ENCODE measurements at places on chromosomes 12 and 14. TPM values are rescaled to one million over a fixed set of nuclear protein-coding genes. Genes with fewer than 3 reads are reported as not detected.

Gene SPTLC2
- total RNA-seq, result 7.1 TPM

Gene DNAAF2
- total RNA-seq, result 6.8 TPM

Gene CMA1
- total RNA-seq, result not detected

Gene SERPINA5
- 35.6 TPM for total RNA-seq

Gene AMN
- 4.3 TPM for total RNA-seq

Gene ZNF664
- total RNA-seq, result 18.1 TPM

DNA sequence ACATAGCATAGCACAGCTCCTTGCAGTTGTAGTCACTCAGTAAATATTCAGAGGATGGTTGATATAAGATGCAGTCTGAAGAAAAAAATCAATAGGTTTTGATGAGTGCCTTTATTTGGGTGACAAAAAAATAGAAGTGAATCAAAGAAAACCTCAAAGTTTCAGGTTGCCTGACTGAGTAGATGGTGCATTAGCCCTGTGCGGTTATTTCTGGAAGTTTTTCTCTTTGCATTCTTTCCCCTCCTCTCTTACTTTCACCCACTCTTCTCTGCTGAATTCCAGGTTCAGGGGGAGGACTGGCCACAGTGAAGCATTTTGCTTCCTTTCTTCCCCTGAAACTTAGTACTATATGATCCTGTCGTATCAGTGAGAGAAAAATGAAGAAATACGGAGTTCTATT lies 28.6 kb downstream of the TRHDE start:
- DNase-seq, result no peak

DNA sequence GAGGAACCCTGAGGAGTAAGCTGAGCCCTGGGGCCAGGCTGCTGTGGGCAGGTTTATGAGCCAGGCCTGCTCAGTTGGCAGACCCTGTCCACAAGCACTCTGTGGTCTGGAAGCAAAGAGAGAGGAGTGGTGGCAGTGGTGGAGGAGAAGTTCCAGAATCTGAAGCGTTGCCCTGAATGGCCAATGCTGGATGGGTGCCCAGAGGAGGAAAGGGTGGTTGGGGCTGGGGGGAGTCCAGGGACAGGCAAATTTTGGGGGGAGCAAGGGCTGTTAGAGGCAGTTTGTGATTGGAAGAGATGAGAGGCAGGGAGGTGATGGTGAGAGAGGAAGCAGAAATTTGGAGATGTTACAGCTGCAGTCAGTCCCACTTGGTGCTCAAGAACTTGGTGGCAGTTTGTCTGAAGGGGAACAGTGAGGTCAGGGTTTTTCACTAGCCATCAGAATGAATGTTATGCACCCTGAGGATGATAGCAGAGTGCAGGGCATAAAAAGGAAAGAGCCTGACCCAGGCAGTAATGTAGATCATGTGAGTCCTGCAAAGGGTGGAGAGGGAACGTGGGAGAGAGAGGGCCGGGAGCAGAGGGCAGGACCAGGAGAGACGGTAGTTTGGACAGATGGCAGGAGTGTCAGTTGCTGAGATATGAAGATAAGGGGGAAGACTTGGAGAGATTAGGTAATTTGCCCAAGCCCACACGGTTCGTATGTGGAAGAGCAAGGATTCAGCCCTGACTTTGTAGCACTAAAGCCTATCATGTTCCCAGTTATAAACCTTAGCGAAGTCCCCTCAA lies 51.2 kb downstream of the GALNT8 start:
- no peak for DNase-seq

DNA sequence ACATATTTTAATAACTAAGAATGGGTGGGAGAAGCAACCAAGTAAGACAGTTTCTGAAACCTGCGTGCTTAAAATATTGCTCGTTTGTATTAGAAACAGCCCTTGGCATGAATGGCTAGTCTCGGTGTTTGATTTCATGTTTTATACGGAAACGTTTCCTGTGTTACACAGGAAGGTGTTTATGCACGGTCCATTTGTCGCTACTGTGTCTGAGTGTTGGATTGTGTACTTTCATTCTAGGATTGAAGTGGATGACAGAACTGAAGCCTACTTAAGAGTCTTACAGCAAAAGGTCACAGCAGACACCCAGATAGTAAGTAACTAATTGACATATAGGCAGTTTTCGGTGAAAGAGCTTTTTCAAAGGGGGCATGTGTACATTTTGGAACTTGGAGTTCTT lies 19.6 kb downstream of the PIWIL1 start:
- DNase-seq, result no peak

DNA sequence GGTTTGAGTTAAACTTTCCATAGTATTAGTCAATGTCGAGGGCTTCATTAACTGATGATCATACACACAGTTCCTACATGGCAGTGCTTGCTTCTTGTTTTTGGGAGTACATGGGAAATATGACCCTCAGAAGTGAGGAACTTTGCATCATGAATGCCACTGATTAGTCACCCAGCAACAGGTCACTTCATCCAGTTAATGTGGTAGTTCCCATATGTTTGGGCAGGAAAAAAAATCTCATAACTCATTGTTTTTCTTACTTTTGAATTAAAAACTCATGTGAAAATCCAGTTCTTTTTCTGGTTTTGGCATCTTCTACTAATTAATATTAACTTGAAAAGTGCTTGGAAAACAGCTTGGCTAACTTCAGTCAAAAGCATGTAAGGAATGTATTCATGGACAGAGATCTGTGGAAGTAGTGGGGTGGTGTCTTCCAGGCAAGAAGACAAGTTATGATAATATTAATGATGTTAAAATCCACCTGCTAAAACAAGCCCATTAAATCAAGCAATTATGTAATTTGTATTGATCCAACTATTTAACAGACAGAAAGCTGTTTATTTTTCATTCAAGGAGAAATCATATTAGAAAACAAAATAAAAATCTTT lies 309.1 kb upstream of the NAV3 start:
- DNase-seq, result no peak
